ENCODE measurements at places on chromosomes 3 and 15.
A peak's percentile ranks its signal among the peaks of the same experiment; 100 is the strongest.

GRCh38 chr3:35639254-35640186 lies at the start of gene ARPP21:
TSS of gene ARPP21 (plus strand) at chr3:35639525. CDS start at chr3:35681752, 42,227 bp downstream.
- DNase-seq = no peak

- no peak for DNase-seq
Measured at GRCh38 chr15:46170326-46170725, 535.5 kb downstream of the SQOR start.

DNA sequence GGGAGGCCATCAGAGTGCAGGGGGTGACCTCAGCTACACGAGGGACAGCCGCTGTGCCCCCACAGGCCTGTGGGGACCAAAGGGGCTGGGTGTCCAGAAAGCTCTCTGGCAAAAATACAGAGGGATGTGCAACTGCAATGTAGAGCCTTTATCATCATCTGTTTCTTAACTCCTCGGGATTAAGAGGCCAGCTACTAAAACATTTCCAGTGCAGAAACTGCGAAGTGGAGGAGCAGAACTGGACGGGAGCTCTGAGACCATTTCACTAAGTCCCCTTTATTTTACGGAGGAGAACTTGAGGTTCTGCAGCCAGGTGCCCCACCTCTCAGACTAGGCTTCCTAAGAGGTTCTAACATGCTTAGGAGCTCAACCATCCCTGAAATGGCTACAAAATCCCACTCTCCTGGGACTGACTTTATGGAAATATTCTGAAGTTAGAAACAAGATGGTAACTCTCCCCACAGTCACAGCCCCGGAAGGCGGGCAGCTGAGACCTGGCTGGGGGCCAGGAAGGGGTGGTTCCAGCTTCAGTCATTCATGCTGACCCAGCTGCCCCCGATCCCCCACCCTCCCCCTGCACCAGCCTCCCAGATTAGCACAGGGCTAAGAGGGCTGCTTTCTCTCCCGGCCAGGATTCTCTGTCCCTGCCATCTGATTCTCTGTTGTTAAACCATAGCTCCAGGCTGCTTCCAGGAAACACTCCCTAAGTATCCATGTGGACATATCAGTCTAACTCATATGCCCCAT lies 40.3 kb downstream of the UMPS start:
- DNase-seq = no peak

- DNase-seq = no peak
Measured at GRCh38 chr3:12097971-12098370, 60.7 kb downstream of the TIMP4 start.

DNA sequence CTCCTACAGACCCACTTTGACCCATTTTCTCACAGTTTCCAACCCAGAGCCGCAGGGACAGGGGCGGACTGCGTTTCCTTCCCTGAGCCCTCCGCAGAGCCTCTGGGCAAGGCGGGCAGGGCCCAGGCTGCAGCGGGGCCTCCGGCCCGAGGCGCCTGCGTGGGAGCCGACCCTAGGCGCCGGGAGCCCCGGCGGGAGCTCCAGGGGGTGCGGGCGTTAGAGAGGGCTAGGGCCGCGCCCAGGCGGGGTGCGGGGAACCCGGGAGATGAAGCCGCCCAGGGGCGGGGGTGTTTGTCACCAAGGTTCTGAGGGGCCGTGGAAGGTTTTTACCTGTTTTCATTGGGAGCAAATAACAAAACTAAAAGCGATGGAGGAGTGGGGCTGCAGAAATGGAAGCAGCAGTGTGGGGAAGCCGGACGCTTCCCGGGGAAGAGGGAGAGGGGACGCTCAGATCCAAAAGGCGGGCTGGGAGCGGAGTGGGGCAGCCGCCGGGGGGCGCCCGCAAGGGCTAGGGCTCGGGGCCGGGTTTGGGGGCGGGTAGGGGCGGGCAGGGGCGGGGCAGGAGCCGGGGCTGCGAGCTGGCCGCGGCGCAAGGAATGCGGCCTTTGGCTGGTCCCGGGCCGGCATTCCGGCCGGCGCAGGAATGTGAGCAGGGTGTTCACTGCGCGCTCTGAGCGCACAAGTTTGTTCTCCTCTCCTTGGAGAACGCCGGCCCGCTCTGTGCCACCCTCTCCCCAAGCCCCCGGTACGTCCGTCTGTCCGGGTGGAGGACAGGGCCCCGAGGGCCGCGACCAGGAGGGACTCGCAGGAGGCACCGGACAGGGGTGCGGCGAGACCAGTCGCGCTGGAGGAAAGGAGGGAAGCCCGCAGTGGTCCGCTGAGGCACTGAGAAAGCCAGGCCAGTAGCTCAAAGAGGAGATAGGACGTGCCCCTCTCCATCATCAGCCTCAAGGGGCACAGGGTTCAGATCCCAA lies 61.1 kb downstream of the AMOTL2 start:
- DNase-seq = peak; percentile 86

- DNase-seq = no peak
Measured at GRCh38 chr3:61903074-61903473, 341.7 kb downstream of the PTPRG start.

DNA sequence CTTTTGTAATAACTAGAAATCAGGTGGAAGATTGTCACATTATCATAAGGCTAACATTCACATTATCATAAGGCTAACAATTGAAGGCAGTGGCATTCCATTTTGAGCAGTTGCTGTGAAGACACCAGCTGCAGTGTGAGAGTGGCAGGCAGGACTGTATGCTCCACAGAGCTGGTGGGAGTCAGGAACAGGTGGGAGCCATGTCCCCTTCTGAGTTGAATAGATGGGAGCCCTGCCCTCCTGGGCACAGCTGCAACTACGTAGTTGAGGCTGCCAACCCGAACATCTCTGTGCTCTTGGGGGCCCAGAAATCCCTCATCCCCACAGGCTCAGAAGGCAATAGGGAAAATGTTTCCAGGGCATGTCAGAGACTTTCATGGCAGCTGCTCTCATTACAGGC lies 1627.6 kb downstream of the SI start:
- no peak for DNase-seq

- DNase-seq = no peak
Measured at GRCh38 chr3:127714125-127714571, 41.4 kb downstream of the ABTB1 start.

DNA sequence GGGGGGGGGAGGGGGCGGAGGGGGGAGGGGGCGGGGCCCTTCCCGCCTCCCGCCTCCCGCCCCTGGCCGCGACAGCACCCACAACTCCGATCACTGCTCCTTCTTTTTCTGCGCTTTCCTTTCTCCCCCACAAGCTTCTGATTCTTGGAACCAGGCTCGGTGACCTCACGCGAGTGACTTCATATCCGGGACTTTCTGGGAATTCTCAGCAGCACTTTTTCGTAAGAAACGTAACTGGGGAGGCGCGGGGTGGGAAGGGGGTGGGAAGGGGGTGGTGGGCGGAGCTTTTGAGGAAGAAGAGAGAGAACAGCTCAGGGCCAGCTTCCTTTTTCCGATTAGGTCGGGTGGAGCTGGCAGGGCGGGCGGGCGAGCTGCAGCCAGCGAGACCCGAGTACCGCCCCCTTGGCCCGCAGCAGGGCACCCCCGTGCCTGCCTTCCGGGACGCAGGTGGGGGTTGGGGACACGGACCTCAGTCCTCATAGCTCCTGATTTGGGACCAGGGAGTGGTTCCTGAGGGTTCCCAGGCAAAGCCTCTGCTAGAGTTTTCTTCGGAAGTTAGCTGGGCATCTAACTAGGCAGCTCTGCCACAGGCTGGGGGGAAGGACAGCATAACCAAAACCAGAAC lies 14.6 kb downstream of the XIRP1 start:
- peak; percentile 97 for DNase-seq

- peak; percentile 19 for DNase-seq
Measured at GRCh38 chr3:69143612-69144011, 21.2 kb upstream of the LMOD3 start.

DNA sequence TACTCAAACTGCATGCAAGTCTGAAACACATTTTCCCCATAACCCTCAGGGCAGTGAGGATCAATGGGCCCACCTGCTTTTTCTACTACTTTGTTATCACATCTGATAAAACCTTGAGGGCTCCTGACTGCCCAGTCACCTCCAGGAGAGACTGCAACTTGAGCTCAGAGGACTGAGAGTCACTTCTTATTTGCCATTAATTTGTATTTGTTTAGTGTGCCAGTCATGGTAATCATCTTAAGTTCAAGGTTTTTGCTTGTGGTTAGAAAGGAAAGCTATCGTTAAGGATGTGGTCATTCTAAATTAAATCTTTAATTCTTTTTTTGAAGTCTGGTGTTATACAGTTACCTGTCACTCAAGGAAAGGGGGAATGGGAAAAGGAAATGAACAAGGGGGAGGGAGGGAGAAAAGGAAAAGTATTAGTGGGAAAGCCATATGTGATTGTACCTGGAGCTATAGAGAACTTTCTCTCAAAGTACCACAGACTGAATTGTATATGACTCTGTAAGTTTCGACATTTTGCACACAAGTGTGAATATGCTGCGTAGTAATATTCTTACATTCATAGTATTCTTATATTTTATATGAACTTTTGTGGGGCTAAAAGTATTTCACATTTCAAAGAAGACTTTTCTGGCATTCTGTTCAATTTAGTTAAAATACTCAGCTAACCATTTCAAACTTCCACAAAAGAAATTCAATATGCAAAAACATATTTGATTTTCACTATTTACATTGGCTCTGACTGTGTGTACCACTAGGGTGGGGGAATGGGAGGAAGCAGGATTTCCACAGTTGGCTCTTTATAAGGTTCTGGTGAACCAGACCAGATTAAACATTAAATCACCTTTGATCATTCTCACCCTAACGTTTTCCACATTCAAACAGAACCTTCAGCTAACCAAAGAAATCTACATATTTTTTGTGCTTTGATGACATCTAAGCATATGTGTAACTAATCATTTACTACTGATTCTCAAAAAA lies 166.5 kb upstream of the ATP11B start:
- no peak for DNase-seq

DNA sequence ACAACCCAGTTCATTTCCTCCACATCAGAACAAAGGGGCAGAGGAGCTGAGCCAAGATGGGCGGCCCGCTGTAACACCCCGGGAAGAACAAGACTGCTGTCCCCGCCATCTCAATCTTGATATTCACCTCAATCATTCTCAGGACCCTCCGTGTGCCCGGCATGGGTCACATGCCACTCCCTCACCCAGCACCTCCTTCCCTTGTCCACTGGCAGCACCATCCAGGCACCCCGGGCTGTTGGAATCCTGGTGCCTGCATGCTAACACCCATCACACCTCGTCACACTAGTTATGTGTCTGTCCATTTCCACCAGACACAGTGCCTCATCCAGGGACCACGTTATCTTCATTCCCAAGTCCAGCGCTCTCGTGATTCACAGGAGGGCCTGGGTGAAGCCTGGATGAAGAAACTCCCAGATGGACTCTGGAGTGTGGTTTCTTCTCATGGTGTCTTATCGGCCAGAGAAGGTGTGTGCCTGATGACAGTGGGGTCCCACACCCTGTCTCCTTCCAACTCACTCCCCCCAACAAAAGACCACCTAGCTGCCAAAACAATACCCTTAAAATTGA lies 16.7 kb downstream of the MEGF11 start:
- DNase-seq = no peak

DNA sequence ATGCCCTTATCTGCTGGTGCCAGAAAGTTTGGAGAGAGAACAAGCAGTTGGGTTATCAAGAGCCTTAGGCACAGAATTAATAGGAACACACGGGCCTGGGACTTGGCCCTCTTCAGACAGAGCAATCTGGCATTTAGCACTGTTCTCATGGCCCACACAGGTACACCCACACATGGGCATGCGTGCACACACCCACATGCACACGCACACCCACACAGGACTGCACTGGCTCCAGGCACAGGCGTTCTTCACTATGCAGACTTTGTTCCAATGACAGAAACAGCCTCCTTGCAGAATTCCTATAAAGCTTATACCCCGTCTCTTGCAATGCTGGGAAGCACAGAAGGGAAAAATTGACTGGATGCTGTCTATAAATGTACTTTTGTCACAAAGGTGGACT lies 36.3 kb downstream of the TMEM44 start:
- DNase-seq = no peak

DNA sequence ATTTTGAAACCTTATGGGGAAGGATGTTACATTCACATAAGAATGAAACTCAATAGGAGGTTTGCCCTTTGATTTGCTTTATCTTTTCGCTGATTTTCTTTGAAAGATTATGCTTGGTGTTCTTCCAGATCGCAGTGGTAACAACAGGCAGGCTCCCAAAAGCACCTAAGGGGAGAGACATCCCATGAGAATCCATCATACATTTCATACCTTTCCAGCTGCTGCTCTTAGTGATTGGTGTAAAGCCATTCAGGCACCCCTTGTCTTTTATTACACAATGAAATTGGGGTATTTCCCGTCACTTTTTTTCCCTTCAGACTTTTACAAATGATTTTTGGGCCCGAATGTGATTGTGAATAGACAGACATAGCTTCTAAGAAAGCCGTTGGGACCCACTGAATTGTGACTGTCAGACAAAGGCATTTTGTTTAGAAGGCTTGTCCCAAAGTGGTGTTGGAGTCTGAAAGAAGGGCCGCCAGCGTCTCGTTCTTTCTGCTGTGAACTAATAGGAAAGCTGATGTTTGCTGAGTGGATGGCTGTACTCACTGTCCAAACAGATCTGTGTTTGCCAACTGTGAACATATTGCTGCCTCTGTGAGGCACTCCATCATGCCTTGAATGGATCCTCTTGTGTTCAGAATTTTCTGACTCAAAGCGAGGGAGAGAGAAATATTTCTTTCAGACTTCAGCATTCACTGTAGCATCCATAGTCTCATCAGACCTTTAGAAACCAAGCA lies 164.3 kb downstream of the FNDC3B start:
- no peak for DNase-seq

GRCh38 chr3:3618623-3619022 lies 180.6 kb upstream of the LRRN1 start:
- DNase-seq = no peak

DNA sequence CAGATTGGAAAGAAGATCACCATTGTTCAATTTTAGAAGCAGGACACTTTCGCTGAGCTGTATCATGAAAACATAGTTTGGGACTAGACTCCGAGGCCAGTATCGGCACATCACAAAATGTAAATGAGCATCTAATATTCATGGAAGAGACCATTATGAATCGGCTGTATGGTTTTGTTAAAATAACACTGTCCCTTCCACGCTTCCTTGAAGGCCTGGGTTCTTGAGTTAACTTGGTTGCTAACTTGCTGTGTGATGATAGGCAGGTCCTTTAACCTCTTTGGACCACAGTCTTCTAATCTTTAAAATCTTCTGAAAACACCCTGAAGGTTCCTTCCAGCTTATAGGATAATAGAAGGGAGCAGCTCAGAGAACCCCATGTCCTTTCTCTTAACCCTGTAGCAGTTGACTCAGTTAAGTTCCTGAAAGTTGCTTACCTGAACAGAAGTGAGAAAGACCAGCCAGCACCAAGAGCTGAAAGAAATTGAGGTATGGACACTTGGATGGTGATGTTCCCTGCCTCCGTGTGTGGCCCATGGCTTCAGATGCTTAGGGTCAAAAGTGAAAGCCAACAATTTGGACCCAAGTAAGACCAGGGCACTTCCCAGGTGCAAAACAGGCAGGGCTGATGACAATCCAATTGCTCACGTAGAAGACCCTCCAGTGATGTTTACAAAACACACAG lies 2.1 kb downstream of the CD80 start:
- no peak for DNase-seq

GRCh38 chr3:190526787-190527762 lies 13.2 kb downstream of the IL1RAP start:
- peak; percentile 46 for DNase-seq
